ENCODE measurements at places on chromosomes 7 and 10. TPM values are rescaled to one million over a fixed set of nuclear protein-coding genes. Genes with fewer than 3 reads are reported as not detected.

The SPOCK2 gene
- total RNA-seq, result not detected

The PDE1C gene
- not detected for total RNA-seq

The IFIT1 gene
- total RNA-seq, result 0.14 TPM

The CCDC136 gene
- total RNA-seq, result 0.35 TPM

The FGF8 gene
- not detected for total RNA-seq

The FAM237B gene
- not detected for total RNA-seq

The CPXM2 gene
- not detected for total RNA-seq

The PON3 gene
- not detected for total RNA-seq

The MACC1 gene
- 16.7 TPM for total RNA-seq

The MYH16 gene
- total RNA-seq, result 1.2 TPM

The MCM10 gene
- total RNA-seq, result 12.6 TPM

The GATA3 gene
- 0.09 TPM for total RNA-seq

The RAB19 gene
- total RNA-seq, result not detected

The SPDYE5 gene
- not detected for total RNA-seq

The GNGT1 gene
- not detected for total RNA-seq

The RGR gene
- total RNA-seq, result not detected

The KCNH2 gene
- not detected for total RNA-seq

The ZNF655 gene
- 51.1 TPM for total RNA-seq

The TNS3 gene
- 17.8 TPM for total RNA-seq

The SLC25A28 gene
- total RNA-seq, result 12.8 TPM

The ACHE gene
- total RNA-seq, result not detected

The PTN gene
- 0.35 TPM for total RNA-seq

The TECTB gene
- total RNA-seq, result not detected

The ITGA8 gene
- not detected for total RNA-seq

The PPRC1 gene
- total RNA-seq, result 29.5 TPM

The SFRP4 gene
- total RNA-seq, result not detected

The ADCY1 gene
- 0.07 TPM for total RNA-seq

The SLC39A12 gene
- not detected for total RNA-seq

The NSUN6 gene
- total RNA-seq, result 5.7 TPM

The IL6 gene
- total RNA-seq, result 1.1 TPM

The MRC1 gene
- not detected for total RNA-seq

The MBLAC1 gene
- total RNA-seq, result 2.1 TPM

The TMEM184A gene
- 23.9 TPM for total RNA-seq

The MMRN2 gene
- total RNA-seq, result 4.8 TPM

The ZNF239 gene
- total RNA-seq, result 0.70 TPM

The RBM20 gene
- total RNA-seq, result 0.28 TPM

The EPO gene
- not detected for total RNA-seq

The HOXA3 gene
- not detected for total RNA-seq

The SLC26A3 gene
- total RNA-seq, result not detected

The GPR146 gene
- 0.14 TPM for total RNA-seq

The SFTPA1 gene
- not detected for total RNA-seq

The SNX10 gene
- 1.6 TPM for total RNA-seq

The AKR1C8 gene
- not detected for total RNA-seq

The AGR2 gene
- 69.2 TPM for total RNA-seq

The TWIST1 gene
- 2.6 TPM for total RNA-seq

The YAE1 gene
- 17.3 TPM for total RNA-seq

The ITGB8 gene
- total RNA-seq, result 20.8 TPM

The C10orf105 gene
- 0.14 TPM for total RNA-seq

The ANXA11 gene
- total RNA-seq, result 99.6 TPM

Measured in airway epithelial cell (primary cell).